ENCODE measurements at places on chromosomes 7 and 10.

DNA sequence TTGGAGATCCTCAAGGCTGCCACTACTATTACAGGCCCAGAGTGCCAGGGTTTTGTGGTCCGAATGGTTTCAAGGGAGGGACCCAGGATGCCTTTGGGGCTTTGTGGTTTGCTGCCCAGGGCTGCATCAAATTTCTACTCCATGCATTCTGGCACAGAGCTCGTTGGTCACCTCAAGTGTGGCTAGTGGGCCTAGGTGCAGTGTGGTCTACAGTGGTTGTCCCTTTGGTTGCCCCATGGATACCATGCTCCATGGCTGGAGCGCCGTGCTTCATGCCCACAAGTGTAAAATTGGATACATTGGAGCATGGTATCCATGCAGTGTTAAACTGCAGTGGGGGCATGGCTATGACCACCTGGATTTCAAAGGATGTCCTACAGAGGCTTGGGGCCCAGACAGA lies 5.4 kb upstream of the PRF1 start:
- no peak for DNase-seq

DNA sequence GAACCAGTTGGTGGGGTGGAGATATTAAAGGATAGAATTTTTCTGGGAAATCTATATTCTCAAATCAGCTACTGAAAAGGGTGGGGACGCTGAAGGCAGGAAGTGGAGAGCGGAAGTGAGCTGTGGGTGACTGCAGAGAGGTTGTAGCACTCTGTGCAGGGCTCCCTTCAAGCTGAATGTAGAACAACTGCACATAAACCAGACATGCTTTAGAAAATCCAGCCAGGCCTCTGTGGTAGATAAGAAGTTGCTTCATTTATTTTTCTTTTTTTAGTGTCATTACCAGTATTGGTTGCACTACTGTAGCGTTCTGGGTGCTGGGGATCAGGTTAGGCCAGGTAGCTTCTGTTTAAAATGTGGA lies 127.8 kb downstream of the CELF2 start:
- DNase-seq = no peak

DNA sequence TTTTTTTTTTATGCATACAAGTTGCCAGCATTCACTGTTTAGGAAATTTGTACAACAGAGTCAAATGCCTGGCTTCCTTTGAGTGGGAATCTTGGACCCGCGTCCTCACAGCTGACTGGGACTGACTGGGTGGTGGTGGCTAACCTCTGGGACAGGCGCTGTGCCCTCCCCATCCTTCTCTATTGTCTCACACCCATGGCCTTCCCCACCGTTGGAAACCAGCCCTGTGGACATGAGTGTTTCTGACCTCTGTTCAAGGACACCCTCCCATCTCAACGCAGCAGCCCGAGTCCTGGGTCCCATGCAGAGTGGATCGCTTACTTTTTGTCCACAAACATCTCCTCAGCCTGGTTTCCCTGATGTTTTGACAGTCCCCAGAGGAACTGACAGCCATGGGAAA lies 125.1 kb upstream of the PPIF start:
- DNase-seq = no peak

GRCh38 chr7:132899833-132900232 lies 182.1 kb downstream of the CHCHD3 start:
- peak; percentile 6 for DNase-seq

Measured in iris pigment epithelial cell (primary cell).